ENCODE measurements at places on chromosomes 11 and 22.

- no peak for DNase-seq
Measured at GRCh38 chr11:57539342-57539741, 1.9 kb downstream of the SMTNL1 start.

DNA sequence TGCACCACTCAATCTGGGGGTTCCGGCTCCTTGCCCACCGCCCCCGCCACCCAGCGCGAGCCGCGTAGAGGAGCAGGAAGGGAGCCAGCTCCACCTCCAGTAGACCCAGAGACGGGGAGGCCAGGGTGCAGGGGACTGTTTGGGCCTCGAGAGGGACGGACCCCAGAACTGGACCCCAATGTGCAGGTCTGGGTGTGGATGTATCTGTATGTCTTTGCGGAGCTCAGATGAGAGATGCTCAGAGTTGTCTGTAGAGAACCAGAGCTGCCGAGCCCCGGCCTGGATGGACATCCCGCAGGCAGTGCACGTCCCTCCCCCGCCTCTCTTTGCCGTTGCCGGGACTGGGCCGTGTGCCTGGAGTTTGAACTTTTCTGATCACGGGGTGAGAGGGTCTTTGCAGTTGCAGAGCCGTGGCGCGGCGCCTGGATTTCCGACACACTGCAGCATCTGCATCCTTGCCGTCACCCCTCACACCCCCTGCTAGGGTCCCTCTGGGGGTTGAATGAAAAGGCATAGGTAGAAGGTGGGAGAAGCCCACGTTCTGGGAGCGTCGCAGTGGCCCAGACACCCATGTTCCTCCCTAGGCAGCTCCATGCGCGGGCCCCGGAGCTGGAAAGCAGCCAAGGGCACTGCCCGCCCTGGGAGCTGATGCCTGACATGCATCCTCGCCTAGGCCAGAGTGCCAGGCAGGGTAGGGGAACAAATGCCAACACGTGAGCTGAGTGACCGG lies 105.2 kb downstream of the KCNQ1 start:
- DNase-seq, result peak; percentile 10

DNA sequence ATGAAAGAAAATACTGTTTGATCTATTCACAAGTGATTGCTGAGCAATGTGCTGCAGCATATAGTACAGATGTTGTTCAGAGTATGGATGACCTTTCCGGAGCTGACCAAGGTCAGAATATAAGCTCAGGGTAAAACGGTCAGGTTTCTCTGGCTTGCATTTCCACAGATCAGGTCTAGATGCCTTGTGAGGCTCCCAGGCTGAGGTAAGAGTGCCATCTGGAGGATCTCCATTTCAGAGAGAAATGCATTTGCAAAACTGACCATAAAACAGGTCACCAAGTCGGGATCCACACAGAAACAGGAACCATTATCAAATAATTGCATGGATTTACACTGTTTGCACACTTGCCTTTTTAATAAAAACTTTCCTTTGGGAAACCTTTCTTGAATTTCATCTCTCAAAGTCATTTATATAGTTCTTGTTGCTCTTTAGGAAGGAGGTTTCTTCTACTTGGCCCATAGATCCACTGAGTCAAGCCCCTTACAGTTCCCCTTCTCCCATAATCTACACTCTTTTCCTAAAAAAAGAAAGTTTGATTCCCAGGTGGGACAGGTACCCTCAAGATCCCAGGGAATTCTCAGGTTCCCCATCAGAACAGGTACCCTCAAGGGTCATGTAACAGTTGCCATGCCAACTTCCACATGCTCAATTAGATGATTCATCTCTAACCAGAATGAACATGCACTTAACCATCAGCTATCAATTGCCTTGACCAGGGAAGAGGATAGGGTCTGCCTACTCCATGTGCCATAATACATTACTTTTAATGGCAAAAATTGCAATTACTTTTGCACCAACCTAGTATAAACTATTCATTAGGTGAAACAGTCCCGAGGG lies 25.0 kb upstream of the TMPRSS5 start:
- DNase-seq, result peak; percentile 78

DNA sequence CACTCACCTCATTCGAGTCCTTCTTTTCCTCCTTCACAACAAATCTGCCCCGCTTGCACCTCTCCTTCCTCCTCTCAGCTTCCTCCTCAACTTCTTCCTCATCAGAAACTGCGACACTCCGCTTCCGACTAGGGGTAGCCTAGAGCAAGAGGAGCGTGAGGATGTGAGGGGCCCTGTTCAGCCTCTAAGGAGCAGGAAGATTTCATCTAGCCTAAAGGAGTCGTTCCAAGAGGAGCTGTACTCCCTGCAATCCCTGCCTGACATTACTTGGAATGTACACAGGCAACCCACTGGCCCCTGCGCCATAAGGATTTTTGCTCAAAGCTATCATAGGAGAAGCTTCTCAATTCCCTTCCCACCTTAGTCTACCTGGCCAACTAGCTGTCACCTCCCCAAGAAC lies 34.5 kb downstream of the MORC2 start:
- no peak for DNase-seq

DNA sequence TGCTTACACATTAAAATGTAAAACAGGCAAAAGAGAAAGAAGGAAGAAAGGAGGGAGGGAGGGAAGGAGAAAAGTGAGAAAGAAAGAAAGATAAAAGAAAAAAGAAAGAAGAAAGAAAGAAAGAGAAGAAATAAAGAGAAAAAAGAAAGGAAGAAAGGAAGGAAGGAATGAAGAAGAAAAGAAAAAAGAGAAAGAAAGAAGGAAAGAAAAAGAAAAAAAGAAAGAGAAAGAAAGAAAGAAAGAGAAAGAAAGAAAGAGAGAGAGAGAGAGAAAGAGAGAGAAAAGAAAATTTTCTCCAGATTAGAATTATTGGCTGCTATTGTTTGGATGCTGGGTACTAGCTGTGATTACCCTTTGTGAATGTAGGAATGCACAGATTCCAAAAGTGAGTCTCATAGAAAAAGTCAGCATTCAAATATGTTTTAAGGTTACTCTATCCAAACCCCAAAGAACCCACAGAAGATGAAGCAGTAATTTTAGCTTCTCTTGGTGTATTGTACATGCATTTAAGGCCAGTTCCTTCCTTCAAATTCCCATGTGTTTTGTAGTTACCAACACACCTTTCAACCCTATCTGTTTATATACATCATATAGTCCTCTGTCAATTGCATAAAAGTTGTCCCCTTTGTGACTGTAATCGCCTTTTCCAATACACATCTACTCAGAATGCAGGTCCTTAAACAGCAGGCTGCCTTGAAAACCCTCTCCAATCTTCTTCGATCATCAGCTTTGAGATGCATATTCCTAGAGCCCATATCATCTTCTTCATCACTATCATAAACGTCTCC lies 789 bp upstream of the FAM111A start:
- DNase-seq, result peak; percentile 11

Data from cardiac muscle cell (in vitro differentiated cells and primary cell).